Amniotic epithelial cell (primary cell): ENCODE measurements at places on chromosomes 6 and 20.

- DNase-seq = peak; percentile 17
Observed at GRCh38 chr20:61874421-61875068, 191.1 kb downstream of the TAF4 start.

GRCh38 chr20:21921251-21921650, 215.8 kb downstream of the PAX1 start:
- no peak for DNase-seq

DNA sequence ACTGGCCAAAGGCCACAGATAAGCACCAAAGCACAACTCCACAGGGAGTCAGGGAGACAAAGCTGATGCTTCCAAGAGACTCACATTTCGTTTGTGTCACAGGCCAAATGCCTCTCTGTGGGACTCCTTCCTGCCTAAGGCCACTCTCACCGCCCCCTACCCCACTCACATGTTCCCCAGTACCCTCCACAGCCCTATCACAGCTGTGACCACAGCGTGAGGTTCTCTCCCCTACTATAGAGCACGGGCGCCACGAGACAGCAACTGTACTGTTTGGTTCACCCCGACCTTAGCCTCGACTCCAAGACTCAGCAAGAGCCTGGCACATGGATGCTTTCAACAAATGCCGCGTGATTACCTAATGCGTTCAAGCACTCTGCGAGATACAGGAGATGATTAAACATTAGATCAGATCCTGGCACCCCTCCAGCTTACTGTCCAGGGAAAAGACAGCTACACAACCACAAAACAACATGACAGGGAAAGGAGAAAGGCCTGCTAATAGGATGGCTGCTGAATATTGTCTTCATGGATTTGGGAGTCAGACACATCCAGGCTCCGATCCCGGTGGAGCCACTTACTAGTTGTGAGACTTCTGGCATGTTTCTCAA, 105.5 kb downstream of the AGPAT4 start:
- peak; percentile 100 for DNase-seq

DNA sequence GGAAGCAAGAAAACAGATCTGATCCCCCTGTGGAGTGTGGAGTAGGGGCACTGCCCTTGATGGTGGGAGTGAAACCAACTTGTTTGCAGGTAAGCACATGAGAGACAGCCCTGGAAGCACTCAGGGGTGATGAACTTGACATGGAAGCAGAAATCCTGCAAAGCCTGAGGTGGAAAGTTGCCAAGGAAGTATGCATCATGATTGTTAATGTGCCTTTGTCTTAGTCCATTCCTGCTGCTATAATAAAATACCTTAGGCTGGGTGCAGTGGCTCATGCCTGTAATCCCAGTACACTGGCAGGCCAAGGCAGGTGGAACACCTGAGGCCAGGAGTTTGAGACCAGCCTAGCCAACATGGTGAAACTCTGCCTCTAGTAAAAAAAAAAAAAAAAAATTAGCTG, 40.2 kb upstream of the IFNGR1 start:
- DNase-seq = peak; percentile 42

- peak; percentile 61 for DNase-seq
Observed at GRCh38 chr6:108492131-108492766, 68.5 kb upstream of the FOXO3 start.

- DNase-seq = no peak
Observed at GRCh38 chr6:111653979-111654378, 48.3 kb upstream of the TRAF3IP2 start.

DNA sequence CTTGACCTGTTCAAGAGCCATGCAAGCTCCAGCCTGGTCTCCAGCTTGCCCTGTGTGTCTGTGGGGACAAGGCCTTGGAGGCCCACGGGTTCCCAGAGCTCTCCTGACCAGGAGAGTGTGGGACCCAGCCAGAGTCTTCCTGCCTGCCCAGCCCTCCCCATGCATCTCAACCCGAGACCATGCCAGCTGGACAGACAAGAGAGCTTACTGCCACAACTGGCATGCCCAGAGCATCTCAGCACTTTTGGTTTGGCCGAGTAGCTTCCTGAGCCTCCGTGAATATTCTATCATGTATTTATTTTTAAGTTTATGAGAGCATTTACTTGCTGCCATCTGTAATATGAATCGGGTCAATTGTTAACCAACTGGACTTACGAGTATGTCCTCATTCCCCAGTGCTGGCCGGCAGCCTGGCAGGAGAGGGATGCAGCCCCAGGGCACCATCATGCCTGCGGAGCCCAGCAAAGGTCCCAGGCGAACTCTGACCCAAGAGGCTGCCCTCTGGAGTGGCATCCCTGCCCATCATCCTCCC, 14.9 kb downstream of the IP6K3 start:
- DNase-seq = no peak

DNA sequence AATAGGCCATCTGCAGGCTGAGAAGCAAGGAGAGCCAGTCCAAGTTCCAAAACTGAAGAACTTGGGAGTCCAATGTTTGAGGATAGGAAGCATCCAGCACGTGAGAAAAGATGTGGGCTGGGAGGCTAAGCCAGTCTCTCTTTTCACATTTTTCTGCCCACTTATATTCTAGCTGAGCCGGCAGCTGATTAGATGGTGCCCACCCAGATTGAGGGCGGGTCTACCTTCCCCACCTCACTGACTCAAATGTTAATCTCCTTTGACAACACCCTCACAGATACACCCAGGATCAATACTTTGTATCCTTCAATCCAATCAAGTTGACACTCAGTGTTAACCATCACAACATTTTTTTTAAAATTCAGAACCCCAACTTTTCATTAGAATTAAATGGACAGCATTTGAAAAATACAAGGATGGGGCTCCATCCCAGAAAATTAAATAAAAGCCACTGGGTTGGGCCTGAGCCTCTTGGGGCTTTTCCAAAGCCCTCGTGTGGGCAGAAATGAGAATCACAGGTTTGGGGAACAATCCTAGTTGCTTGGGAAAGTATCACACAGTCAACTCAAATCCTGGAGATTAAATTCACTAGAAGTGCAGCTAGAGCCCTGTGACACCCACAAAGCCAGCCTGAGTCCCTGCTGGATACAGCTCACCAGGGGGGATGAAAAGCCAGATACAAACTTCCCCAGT, 2.2 kb downstream of the CLDN20 start:
- DNase-seq = no peak

- DNase-seq = peak; percentile 1
Observed at GRCh38 chr6:161922631-161923119, 648.8 kb upstream of the AGPAT4 start.

- DNase-seq = no peak
Observed at GRCh38 chr6:29749668-29750067, 26.4 kb downstream of the HLA-F start.

GRCh38 chr20:33694639-33695012, 8.4 kb upstream of the E2F1 start:
- DNase-seq = no peak

DNA sequence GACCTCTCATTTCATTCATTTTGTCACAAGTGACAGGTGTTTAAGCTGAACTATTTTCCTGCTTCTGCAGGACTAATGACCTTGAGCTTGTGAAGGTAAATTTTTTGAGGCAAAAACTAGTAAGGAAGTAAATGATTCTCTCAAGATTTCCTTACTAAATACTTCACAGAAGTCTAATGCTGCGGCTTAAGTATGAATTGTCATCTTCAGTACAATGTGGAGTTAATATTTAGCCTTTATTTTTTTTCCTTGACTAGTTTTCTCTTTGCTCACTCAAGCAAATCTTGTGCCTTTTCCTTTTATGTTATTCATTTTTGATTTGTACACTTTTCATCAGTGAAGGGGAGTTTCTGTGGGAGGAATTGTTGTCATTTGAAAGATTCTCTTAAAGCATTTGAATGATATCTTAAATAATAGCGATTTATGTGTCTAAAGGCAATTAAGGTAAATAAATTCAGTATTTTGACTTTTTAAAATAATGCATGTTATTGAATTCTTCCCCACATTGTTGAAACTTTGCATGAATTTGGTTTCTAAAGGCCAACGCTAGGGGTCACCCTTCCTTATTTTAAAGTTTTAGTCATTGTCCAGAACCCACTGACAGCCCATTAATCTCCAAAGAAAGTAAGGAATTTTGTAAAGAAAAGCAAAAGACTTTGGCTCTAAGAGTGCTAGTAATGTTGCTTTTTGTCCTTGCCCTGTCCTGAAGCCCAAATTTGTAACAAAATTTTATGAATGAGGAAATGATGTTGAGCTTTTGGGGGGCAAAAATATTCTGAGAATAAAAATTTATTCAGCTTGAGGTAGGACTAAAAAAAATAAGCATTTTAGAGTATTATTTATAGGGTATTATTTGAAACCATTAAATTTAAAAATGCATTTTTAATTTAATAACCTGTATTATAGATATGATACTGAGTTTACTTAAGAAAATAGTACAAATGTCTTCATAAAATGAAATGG, 157.4 kb upstream of the LAMA2 start:
- peak; percentile 56 for DNase-seq

DNA sequence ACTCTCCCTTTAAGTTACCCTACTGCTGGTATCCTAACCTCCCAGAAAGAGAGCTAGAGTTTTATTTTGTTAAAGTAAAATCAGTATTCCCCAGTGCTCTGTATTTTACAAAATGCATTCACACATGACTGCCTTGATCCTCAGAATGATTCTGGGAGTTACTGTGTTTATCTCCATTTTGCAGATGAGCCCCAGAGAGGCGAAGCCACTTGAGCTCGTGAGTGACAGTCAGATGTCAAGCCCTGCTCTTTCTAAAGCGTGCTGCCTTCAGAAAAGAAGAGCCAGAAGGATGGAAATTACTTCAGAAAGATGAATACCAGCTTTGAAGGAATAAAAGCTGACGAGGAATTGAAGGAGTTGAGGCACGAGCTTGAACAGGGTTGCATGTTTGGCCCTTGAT, 14.1 kb upstream of the OSER1 start:
- no peak for DNase-seq
